ENCODE measurements at places on chromosomes 5 and 9.

GRCh38 chr9:98146101-98146991, 27.3 kb upstream of the TRIM14 start:
- DNase-seq: no peak

DNA sequence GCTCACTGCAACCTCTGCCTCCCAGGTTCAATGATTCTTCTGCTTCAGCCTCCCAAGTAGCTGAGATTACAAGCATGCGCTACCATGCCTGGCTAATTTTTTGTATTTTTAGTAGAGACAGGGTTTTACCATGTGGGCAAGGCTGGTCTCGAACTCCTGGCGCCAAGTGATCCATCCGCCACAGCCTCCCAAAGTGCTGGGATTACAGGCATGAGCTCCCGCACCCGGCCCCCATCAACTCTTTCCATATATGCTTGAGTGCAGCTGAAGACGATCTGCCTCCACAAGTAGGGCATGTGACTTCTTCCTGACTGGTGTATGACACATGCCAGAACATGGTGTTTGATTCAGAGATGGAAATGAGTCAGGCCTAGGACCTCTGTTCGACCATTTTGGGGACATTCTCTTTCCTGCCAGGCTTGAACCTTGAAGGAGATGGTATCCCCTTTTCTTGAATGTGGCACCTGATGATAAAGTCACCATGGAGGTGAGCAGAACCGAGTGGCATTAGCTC, 7.5 kb upstream of the CNOT6 start:
- no peak for DNase-seq

GRCh38 chr9:134206311-134207300, 42.2 kb upstream of the RNU6ATAC start:
- DNase-seq: no peak

DNA sequence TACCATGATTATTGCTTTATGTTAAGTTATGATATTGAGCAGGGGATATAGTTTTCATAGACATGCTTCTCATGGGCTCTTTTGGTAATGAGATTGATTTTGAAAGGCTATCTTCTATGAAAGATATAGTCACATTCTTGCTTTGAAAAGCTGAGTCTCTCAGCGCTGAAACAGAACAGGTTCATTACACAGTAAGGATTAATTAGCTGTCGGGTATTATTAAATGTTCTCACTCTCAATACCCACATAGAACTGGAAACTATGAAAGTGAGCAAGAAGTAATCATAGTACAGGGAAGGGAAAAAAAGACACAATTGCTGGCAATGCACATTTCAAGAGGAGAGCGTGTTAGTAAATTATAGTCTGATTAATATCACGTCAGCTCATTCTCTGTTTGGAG, 171.6 kb upstream of the GPR151 start:
- no peak for DNase-seq

GRCh38 chr5:169649486-169649885, 12.4 kb downstream of the DOCK2 start:
- DNase-seq: no peak

DNA sequence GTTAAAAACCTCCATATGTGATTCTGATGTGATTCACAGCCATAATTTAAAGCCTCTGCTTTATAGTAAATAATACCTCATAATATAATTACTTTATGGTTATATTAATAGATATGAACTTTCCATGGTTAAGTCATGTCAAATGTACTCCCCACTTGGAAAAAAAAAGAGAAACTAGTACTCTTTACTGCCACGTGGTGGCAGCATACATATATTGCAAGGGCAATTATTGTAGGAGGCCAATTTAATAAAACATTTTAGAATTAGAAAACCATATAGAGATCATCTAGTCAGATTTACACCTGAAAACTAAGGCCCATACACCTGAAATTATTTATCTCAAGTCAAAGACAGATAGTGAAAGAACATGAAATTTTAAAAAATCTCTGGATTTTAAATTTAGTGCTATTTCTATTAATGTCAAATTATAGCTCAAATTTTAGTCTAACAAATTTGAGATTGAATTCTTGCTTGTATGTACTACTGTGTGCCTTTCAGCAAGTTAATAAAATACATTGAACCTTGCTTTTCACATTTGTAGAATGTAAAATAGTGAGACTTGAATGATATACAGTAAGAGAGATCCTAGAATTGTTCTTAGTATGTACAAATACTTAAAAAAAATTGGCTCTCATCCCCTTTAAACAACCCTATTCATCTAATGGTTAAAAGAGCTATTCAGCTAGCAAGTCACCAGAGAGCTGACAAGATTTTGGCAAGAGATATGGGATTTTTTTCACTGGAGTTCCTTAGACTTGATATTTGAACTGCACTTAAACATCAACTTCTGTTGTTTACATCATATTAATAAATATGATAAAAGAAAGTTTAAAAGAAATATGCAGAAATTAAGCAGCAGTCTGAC, 603.8 kb downstream of the TLE4 start:
- peak; percentile 63 for DNase-seq

DNA sequence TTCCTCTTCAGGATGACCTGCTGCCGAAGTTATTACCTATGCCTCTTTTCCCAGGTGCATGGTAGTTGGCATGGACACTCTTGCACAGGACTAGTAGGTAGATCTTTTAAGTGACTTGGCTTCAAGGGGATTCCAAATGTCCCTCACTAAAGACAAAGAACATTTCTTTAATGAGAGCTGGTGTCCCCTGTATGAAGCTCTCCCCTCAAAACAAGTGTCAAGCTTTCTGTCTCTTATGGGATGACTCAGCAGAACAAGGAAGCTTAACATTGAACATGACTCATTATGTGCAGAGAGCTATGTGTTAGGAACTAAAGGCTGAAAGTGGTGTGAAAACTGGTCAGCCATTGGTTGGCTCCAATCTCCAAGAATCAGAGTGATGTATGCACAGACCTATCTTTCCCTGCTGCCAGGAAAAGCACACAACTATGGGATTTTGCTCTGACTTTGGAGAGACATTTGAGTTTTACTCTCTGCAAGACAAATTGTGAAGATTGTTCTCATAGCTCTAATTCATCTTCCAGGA, 120.5 kb downstream of the PRDM6 start:
- peak; percentile 35 for DNase-seq

Measured in myocyte (in vitro differentiated cells).